ENCODE measurements at places on chromosomes 7 and 10.
A peak's percentile ranks its signal among the peaks of the same experiment; 100 is the strongest.

- DNase-seq = no peak
Observed at GRCh38 chr10:28307267-28307666, 4.4 kb upstream of the MPP7 start.

- DNase-seq = no peak
Observed at GRCh38 chr7:101575168-101575567, 53.9 kb downstream of the MYL10 start.

GRCh38 chr10:133162910-133163856, 3.2 kb downstream of the KNDC1 start:
- no peak for DNase-seq

DNA sequence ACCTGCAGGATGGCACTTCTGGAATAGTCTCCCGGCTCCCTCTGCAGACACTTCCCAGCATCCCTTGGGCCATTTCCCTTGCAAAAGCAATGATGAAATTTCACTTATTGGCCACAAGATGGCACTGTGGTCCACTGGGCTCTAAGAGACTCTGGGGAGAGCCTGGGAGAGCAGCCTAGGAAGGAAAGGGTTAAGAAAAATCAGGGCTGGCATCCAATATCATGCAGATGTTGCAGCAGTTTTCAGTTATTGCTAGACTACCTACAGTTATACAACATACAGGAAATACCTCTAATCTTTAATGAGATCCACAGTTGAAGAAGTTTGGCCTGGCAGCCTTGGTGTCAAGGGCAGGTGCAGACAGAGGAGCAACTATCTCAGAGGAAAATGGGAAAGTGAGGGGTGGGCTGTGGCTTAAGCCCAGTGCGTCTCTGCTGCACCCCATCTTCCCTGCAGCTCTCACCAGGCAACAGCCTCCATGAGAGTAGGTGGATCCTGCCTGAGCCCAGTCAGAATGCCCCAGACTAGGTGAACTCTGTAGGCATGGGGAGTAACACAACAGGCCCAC, 100.2 kb upstream of the PRSS58 start:
- peak; percentile 20 for DNase-seq

DNA sequence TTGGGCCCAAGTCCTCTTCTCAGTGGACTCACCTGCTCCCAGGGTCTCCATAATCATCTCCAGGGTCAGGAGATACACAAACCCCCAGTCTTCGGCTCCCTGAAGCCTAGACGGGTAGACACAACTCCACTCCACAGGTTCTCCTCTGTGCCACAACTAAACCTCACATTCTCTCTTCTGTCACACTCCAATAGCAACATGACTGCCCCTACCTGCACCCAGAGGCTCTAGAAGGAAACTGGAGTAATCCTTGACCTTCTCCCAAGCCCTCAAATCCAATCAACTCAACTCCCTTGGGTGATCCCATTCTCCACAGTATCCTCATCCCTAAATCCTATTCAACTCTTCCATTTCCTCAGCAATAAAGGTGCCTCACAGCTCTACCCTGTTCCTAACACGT, 16.2 kb downstream of the HNRNPF start:
- no peak for DNase-seq

GRCh38 chr10:36051500-36051991, 409.4 kb upstream of the FZD8 start:
- no peak for DNase-seq

DNA sequence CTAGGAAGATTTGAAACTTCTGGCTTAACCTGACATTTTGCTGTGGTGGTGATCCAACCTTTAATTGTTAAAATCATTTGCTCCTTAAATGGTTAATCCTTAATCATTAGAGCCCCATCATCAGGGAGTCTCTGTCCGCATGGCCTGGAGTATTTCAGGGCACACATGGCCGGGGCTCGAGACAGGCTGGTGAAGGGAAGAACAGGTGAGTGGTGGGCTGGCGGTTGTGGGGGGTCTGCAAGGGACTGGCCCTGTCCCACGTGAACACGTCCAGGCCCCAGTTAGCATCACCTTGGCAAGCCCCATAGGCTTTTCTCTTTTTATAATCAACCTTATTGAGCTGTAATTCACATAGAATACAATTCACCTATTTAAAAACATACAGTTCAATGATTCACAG, 109.5 kb downstream of the DNAJB6 start:
- no peak for DNase-seq

DNA sequence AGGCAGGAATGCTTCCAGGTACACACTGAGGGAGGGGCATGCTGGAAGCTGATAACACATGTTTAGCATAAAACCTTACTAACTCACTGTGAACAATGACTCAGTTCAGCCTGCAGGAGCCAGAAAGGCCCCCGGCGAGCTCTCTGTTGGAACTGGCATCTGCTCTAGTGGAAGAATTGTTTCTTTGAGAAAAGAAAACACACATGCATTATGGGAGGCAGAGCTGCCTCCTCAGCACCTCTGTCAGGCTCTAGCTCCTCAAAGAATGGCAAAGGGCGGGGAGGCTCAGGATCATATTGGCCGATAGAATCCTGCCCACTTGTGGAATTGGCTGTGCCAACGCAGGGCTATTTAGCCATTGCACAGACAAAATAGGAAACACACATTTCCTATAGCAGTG, 338.3 kb downstream of the CXCL12 start:
- DNase-seq = peak; percentile 66

DNA sequence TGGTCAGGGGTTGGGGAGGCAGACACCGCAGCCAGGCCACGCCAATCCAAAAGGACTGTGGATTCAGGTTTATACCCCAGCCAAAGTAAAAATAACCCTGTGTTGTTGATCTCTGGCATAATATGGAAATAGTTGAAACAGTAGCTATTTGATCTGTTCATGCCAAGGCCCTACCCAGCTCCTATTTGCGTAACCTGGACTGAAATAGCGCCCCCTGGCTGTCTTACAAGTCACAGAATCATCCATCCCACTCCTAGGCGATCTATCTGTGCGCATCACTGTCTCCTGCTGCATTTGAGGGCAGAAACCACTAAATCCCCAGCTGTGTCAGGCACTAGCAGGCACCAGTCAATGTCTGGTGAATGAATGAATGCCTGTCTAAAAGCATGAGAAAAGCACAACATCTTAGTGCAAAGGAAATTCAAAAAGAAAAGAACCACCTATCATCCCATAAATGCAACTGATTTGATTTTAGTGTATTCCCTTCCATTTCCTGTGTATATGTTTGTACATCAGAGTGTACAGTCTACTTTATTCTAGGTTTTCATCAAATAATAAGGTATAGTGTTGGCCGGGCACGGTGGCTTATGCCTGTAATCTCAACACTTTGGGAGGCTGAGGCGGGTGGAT, 160.0 kb downstream of the SLIT1 start:
- DNase-seq = peak; percentile 75

GRCh38 chr7:9391221-9391620, 957.8 kb downstream of the NXPH1 start:
- DNase-seq = no peak

- DNase-seq = no peak
Observed at GRCh38 chr10:33790521-33791271, 456.2 kb upstream of the NRP1 start.

- DNase-seq = no peak
Observed at GRCh38 chr7:8829100-8829499, 395.7 kb downstream of the NXPH1 start.

DNA sequence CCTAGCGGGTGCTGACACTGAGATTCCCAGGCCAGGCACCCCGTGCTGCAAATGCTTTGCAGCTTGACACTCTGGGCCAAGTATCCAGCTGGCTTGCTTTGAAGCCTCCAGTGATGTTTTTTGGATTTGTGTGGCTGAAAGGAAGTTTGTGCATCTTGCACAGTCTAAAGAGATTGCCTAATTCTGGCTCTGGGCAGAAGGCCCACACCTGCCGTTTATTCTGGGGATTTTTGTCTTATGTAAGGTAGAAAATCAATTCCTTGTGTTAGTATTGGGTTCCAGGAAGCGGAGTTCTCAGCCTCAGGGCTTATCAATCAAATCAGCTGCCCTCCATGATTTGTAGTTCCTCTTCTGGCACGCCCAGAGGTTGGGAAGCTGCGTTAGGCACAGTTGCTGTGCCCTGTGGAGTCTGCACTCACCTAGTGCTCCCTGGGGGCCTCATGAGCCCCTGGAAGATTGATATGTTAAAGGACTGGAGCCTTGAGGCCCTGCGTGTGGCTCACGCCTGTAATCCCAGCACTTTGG, 8.4 kb upstream of the PURB start:
- peak; percentile 52 for DNase-seq

DNA sequence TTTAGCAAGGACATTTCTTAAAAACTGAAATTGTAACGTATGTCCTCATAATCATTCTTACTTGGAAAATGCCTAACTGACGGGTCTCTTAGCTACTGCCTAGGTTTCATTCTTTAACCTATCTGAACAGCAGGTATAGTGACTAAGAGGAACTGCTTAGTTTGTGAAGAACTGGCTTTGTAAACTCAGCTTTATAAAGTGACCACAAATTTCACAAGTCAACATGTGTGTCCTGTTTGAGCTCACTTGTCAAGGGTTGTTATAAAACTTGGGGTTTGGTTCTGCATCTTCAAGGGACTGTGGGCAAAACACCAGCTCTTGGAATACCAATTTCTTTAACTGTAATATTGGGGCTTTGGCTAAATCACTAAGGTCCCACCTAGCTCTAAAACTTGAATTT, 32.2 kb downstream of the MRPS33 start:
- no peak for DNase-seq

DNA sequence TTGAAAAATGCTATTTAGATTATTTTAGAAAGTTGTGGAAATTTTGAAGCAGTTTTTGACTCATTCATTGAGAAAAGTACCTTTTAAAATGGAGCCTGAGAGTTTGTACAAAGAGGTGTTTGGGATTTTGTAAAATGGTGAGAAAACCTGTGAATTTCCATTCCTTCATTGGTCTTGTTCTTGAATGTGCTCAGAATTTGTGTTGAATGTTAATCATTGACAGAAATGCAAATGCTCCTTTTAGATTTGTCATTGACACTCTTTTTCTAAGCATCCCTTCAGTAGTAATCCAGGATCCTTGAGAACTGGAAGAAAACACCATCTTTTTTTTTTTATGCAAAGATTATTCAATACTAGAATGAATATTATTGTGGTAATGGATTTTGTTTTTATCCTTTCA, 74.8 kb downstream of the LCOR start:
- no peak for DNase-seq

GRCh38 chr10:59222788-59223187, 46.3 kb downstream of the PHYHIPL start:
- no peak for DNase-seq

DNA sequence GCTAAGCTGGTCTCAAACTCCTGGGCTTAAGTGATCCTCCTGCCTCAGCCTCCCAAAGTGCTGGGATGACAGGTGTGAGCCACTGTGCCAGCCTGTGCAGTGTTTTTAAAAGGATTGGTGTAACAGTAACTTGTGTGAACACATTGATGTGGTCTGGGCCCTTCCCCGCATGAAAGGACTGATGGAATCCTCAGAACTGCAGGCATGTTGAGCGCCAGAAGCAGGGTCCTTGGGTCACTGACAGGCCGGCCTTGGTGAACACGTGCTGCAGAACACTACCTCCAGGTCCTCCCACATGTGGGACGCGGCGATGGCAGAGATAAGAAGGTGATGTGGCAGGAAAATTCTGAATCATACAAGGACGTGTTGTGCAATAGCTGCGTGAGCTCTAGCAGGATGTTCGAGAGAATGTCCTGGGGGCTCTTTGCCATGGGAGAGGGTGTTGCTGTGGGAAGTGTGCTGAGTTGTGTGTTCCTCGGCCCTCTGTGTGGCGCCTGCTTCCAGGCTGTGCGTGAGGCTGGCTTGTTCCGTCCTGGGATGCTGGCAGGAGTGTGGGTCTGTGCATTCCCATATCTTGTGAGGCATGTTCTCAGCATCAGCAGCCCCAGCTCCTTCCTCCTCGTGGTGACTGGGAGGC, 68.2 kb downstream of the DNAJB6 start:
- no peak for DNase-seq

DNA sequence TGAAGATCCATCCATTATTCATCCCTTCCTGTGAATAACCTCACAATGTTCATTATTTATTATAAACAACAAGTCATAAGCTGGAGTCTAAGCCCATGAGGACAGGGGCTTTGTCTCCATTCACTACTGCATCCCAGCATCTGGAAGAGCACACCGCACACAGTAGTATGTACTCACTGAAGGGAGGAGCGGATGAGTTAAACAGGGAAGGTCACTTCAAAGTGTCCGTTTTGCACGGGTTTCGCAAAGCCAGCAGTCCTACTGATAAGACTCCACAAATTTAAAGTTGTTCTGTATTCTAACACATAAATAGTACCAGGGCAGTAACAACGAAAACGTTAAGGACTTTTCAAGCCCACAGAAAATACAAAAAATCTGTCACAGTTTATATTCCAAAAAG, 167.9 kb downstream of the PARD3 start:
- DNase-seq = no peak

DNA sequence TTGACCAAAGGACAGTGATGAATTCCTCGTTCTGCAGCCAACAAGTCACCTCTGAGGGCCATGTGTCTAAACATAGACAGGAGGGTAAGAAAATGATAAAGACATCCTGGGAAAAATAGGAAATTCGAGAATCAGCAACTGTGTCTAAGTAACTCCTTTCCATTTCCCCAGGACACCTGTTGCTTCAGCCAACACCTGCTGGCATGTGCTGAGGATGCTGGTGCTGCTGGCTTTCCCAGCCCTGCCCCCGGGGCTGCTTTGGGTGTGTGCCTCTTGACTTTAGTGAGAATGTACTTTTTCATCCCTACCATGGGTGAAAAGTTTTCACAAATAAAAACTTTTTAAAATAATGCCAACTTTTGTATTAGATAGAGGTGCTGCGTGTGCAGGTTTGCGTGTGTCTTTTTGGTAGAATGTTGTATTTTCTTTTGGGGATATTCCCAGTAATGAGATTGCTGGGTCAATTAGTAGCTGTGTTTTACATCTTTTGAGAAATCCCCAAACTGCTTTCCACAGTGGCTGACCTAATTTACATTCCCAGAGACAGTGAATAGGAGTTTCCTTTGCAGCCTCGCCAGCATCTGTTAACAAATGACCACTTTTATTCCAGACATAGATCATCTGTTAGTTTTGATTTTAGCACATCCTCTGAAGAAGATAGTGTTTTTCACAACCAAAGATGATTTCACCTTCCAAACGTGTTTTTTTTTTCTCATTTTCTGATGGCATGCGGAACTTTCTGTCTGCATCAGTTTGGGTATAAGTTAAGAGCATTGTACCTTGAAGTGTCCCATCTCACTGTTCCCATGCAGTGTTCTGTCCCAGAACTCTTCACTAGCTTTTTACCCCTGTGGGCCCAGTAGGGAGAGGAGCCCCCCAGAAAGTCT, 104.2 kb upstream of the ACBD5 start:
- DNase-seq = no peak

- no peak for DNase-seq
Observed at GRCh38 chr10:72692744-72692993, 726 bp downstream of the MCU start.

Measured in body of pancreas (tissue), 4 donors.